Heart right ventricle (tissue), 16 donors: ENCODE measurements at places on chromosomes 2 and 18.

DNA sequence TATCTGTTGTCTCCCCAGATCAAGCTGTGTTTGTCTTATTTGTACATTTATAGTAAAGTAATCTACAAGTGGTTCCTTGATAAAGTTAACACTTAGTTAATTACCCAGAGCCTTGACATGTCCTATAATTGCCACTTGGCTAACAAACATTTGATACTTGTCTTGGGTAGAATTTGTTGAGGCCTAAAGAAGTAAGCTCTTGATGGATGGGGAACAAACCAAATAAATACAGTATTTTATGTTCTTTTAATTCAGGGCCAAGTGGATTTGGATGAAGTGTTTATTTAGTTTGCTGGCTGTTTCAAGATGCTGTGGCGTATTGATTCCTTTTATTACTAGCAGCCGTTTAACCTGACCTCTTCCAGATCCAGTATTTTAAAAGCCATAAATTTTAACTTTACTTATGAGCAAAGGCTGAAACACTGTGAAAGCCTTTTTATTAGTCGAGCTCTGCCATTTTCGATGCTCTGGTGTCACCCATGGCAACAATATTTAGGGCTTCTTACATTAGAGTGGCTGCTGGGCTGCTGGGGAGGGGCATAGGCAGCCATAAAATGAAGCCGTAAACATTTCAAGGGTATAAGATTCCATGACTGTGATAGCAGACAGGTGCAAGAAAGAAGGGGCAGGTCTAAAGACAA is 401.6 kb upstream of the NRP2 start:
- DNase-seq, result no peak

GRCh38 chr2:202039278-202040078 is 5.8 kb downstream of the FZD7 start:
- DNase-seq, result no peak

- no peak for DNase-seq
These were observed 1.6 kb upstream of the EPC2 start for GRCh38 chr2:148642891-148643416.

DNA sequence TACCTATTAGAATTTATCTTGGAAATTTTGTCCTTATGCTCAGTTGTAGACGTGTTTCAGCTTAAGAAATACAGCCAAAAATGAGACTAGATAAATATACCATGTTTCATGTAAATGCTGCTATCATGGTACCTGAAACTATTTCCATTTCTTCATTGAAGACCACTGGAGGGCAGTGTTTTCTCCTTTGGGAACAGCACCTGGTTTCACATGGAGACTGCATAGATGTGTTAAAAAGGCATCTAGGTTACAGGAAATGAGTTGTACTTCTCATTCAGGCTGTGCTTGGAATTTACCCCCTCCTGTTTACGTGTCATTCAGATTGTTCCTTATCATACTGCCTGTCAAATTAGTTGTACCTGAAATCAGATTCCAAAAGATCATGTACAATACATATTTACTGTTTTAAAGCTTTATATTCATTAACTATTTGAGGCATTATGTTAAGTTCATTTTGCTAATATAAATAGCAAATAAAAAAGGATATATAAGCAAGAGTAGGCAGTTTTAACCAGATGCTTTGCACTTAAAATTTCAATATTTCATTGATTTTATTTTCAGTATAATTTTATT is 57.3 kb upstream of the PSMD14 start:
- DNase-seq, result no peak

- no peak for DNase-seq
These were observed 169.4 kb upstream of the CAVIN2 start for GRCh38 chr2:192016265-192016664.

GRCh38 chr2:31324016-31324633 is 90.2 kb downstream of the EHD3 start:
- no peak for DNase-seq

GRCh38 chr18:2914881-2915240 is 68.1 kb downstream of the EMILIN2 start:
- no peak for DNase-seq

DNA sequence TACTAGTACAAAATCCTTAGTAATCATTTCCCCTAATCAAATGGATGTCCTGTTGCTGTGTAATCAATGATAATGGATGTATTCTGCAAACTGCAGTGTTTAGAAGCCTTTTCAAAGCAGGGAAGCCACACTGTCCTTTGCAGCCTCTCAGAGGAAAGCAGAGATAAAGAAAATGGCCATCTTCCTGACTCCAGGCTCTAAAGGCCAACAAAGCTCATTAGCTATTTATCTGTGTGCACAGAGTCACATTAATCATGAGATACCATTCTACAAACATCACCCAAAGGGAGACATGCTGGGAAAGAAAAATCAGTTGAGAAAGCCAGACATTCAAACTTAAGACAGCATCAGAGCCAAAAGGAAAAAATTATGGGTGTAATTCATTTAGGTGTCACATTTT is 165.0 kb downstream of the RAD51AP2 start:
- DNase-seq, result no peak

- no peak for DNase-seq
These were observed 592.7 kb upstream of the VRK2 start for GRCh38 chr2:57453945-57454344.

GRCh38 chr2:3418766-3419404 is 39.4 kb downstream of the TRAPPC12 start:
- no peak for DNase-seq

- no peak for DNase-seq
These were observed 317.8 kb downstream of the EPHA4 start for GRCh38 chr2:221254299-221254698.

- DNase-seq, result no peak
These were observed 66.1 kb downstream of the CHN1 start for GRCh38 chr2:174939046-174939445.

DNA sequence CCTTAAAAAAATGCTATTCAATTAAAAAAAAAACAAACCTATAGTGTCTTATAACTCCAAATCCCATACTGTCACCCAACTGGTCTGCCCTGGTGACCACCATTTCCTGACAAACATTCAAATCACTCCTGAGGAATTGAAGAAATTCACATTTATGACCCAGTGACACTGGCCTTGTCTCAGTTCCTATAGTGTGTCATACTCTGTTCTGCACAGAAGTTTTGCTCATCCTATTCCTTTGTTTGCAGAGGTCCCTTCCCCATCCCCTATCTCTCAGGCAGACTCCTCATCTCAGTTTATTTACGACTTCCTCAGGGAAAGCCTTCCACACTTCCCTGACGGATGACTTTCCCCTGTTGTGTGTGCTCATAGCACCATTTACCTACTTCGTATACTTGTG is 14.7 kb downstream of the ZC3H6 start:
- DNase-seq, result no peak
